Neural progenitor cell (in vitro differentiated cells): ENCODE measurements at places on chromosomes 6 and 20.

- DNase-seq, result no peak
Observed at GRCh38 chr6:165178056-165178455, 131.3 kb downstream of the C6orf118 start.

- no peak for DNase-seq
Observed at GRCh38 chr6:57013521-57013926, 33.0 kb upstream of the KIAA1586 start.

DNA sequence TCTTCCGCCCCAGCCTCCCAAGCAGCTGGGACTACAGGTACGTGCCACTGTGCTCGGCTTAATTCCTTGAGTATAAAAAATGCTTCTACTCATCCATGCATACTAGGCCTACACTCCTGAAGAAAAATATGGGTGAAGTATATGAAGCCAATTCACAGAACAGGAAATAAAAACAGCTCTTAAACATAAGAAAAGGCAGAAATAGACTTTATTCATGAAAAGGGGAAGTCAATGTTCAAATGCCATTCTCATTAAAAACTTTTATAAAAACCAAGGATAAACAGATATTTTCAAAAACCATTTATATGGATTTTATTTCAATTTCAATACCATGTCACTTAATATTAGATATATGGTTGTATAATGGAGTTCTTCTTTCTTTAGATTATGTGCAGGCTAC lies 18.3 kb downstream of the SERPINB9 start:
- DNase-seq, result no peak

DNA sequence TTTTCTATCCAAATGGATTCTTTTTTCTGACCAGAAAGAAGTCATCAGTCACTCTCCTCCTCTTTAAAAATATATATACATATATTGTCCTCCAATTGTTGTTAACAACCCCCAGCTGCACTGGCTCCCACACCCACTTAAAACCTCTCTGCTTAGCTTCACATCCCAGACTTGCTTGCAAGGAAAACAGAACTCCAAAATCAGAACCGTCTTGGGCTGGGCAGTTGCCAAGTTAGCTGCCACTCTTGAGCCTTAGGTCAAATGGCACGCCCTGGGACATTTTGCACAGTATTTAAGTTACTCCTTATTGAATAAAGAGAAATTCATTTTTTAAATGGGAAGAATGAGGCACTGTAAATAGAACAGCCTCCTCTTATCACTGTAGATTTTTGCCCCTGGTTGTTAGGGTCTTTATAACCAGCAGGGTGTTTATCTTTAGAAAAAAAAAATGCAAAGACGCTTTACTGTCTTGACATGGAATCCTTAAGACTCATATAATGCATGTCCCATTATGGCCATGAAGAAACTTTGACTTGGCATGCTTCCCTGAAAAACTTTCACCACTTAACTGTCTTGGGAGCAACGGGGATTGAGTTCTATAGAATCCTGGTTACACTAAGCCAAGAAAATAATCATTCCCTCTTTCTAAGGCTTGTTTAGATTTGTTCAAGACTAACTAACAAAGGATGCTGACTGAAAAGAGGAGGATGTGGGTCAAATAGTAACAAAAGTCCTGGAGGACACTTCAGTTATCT lies 204.5 kb downstream of the ISM1 start:
- DNase-seq, result no peak

- DNase-seq, result no peak
Observed at GRCh38 chr6:160178271-160178670, 56.7 kb downstream of the SLC22A1 start.

GRCh38 chr6:167120583-167120903 lies 2.4 kb upstream of the CCR6 start:
- no peak for DNase-seq
